Right ventricle myocardium superior (tissue), 1 donor: ENCODE measurements at places on chromosomes 7 and 10. TPM values are rescaled to one million over a fixed set of nuclear protein-coding genes. Genes with fewer than 3 reads are reported as not detected.

MYPN gene
- 92.0 TPM for total RNA-seq

KLF14 gene
- not detected for total RNA-seq

BTBD16 gene
- total RNA-seq: not detected

DMBT1 gene
- not detected for total RNA-seq

TEX47 gene
- total RNA-seq: not detected

PIP gene
- not detected for total RNA-seq

SHLD2 gene
- total RNA-seq: 9.6 TPM

SEMA3C gene
- total RNA-seq: 66.9 TPM

DNAH11 gene
- 0.03 TPM for total RNA-seq

DNA sequence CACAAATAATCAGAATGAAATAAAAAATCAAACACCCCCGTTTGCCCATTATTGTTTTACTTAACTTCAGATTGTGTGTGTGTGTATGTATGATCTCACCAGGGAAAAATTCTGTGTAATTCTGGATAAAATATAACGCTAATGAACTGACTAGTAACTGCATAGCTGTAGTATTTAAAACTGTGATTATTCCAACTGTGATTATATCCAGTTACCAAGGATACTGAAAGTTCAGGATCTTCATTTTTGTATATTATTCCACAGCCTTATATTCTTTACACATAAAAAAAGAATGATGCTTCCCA lies 2.9 kb downstream of the TWIST1 start:
- no peak for DNase-seq

- DNase-seq: peak; percentile 85
Observed at GRCh38 chr10:11164803-11165590, 147.3 kb downstream of the CELF2 start.

- DNase-seq: no peak
Observed at GRCh38 chr7:16261100-16261499, 160.2 kb downstream of the CRPPA start.

- DNase-seq: no peak
Observed at GRCh38 chr7:75869776-75870379, 9.0 kb upstream of the RHBDD2 start.

GRCh38 chr10:59945590-59945989 lies 39.2 kb upstream of the CCDC6 start:
- DNase-seq: no peak

GRCh38 chr10:32263300-32263699 lies 83.7 kb downstream of the EPC1 start:
- DNase-seq: no peak

- no peak for DNase-seq
Observed at GRCh38 chr7:44394112-44394447, 68.7 kb upstream of the CAMK2B start.

- DNase-seq: no peak
Observed at GRCh38 chr7:4074407-4074806, 607.7 kb upstream of the FOXK1 start.

DNA sequence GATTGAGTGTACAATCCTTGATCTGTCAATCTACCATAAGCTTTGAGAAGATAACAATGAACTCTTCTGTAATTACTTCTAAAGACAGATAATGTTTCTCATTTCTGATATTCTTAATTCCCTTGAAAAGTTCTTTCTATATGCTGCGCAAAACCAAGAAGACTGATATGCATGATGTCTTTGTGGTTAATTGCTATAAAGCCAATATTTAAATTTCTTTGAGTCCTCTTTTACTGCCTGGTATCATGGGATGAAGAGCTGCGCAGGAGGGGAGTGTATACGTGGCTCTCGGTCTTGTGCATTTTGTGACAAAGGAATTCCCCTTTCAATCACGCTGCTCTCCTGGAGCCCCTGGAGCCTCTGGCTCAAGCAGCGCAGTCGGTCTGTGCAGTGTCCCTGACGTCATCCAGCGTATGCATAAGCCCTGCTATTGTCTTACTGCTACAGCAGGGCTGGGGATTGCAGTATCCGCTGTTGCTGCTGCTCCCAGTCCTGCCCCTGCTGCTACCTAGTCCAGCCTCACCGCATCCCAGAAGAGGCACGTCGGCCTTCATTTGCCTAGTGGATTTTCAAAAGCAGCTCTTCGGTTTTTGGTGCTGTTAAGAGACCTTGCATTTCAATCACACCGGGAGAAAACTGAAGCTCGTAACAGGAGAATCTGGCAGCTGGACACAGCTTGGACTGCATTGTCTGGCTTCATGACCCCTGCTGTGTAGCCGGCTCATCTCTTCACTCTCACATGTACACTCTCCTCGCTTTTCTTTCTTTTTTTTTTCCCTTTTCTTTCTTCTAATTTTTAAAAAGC lies 66.7 kb downstream of the ST7 start:
- peak; percentile 73 for DNase-seq

DNA sequence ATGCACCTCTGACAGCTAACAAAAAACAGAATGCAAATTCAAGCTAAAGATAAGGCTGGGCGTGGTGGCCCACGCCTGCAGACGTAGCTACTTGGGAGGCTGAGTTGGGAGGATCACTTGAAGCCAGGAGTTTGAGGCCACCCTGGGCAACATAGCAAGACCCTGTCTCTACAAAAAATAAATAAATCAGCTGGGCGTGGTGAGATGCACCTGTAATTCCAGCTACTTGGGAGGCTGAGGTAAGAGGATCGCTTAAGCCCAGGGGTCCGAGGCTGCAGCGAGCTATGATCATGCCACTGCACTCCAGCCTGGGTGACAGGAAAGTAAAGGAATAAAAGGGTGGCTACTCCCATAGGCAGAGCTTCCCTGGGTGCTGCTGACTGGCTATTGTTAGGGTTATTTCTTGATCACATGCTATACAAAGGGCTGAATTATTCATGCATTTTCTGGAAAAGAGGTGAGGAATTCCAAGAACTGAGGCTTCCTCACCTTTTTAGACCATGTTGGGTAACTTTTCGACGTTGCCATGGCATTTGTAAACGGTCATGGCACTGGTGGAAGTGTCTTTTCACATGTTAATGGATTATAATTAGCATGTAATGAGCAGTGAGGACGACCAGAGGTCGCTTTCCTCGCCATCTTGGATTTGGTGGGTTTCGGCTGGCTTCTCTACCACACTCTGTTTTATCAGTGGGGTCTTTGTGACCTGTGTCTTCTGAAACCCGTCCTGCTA lies 6.9 kb upstream of the PSMG3 start:
- DNase-seq: no peak

DNA sequence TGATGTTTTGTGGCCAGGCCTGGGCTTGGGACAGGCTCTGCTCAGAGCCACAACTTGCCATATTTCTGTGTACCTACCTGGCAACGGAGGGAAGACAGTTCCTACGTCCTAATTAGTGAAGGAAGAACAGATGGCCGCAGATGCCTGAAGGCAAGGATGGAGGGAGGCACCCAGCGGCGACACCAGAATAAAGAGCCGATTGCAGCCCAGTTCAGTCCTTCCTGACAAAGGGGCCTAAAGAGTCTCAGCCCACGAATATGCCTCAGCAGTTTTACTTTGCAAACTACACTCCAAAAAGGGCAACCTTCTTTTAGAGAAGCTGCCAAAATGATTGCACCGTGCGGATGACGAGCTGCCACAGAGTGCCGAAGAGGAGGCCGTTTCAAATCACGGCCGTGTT lies 585.8 kb downstream of the GLRX3 start:
- DNase-seq: no peak

- no peak for DNase-seq
Observed at GRCh38 chr10:32332299-32332750, 14.6 kb downstream of the EPC1 start.

GRCh38 chr7:149870274-149870673 lies 3.5 kb upstream of the ATP6V0E2 start:
- no peak for DNase-seq

DNA sequence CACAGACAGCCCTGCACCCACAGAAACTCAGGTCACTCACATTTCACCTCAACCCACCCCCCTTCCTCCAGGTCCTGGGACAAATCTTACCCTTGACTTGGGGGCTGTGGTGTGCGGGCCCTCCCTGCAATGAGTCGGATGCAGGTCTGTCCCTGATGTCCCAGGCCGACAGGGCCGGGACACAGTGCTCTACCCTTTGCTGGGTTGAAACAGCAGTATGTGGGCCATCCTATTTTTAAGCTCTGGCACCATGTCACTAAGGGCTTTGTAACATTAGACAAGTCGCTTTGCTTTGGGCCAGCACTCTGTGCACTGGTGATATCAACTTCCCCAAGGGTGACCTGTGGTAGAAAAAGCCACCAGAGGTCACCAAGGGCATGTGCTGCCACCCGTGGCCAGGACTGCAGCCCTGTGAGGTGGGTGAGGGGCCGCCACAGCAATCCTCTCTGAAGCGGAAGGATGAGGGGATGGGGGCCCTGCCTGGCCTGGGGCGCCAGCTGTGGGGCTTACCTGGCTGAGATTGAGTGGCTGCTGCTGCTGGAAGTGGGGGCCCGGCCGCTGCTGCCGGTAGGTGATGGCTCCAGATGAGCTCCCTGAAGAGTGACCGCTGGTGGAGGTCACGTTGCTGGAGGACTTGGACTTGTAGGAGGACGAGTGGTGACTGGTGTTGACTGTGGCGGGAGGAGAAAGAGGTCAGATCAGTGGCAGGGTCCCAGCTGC lies 51.3 kb downstream of the CLEC2L start:
- DNase-seq: peak; percentile 52

DNA sequence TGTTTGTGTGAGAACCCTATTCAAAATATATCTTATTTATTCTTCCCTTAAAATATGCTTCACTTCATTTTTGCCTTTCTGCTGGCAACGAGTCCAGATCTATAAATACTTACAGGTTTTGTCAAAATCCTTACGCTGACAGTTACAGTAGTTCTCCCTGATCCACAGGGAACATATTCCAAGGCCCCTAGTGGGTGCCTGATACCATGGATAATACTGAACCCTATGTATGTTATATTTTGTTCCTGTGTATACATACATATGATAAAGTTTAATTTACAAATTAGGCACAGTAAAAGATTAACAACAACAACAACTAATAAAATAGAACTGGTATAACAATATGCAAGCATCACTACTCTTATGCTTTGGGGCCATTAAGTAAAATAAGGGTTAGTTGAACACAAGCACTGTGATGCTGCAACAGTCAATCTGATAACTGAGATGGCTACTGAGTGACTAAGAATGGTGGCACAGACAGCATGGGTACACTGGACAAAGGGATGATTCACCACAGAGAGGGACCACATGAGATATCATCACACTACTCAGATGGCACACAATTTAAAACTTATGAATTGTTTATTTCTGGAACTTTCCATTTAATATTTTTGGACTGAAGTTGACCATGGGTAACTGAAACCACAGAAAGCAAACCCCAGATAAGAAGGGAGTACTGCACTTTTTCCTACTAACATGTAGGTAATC lies 29.4 kb upstream of the PCGF5 start:
- no peak for DNase-seq

DNA sequence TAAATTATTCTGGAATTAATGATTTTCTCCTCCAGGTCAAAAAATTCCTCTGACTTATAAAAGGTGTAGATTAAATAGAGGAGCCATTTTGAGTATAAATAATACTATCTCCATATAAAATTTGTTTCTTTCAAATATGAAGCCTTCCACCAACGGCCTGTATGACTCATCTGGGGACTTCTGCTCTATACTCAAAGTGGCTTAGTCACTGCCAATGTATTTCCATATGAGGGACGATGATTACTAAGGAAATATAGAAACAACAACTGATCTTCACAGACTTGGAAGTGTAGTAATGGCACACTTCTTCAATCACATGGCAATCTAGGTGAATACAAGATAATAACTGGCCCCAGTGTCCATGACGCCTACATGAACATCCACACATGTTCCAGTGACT lies 335.6 kb upstream of the HGF start:
- DNase-seq: no peak

DNA sequence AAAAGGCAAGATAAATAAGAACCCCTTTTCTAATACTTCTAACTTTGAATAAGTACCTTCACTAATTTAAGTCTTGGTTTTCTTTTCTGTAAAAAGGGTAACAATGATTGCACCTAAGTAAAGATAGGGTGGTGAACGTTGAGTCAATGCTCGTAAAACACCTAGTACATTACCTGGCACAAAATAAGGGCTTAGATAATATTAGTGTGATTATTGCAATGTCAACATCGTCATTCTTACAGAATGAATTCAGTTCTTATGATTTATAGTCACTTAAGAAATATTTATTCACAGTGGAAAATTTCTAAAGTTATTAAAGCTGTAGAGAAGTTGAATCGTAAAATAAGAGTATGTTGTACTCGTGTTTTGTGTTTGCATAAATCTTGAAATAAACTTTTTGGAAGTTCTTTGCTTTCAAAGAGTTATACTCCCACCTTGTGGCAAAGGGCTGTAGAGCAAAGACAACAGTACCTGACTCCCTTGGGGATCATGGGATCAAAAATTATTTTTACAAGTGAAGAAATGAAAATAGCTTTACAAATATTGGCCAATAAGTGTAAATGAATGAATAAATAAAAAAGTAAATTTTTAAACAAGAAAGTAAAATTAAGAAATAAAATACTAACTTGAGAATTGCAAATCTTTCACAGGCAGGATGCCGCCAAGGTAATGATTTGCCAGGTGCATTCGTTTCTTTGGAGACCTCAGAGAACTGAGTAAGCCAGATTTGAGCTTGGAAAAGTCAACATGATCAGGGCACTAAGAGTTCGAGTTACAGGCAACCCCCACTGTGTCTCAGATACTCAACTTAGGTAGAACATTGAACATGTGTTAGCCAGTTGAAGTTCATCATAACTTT lies 285.8 kb upstream of the CACNA2D1 start:
- DNase-seq: no peak

GRCh38 chr7:5063698-5064097 lies 18.0 kb downstream of the RBAK start:
- no peak for DNase-seq

DNA sequence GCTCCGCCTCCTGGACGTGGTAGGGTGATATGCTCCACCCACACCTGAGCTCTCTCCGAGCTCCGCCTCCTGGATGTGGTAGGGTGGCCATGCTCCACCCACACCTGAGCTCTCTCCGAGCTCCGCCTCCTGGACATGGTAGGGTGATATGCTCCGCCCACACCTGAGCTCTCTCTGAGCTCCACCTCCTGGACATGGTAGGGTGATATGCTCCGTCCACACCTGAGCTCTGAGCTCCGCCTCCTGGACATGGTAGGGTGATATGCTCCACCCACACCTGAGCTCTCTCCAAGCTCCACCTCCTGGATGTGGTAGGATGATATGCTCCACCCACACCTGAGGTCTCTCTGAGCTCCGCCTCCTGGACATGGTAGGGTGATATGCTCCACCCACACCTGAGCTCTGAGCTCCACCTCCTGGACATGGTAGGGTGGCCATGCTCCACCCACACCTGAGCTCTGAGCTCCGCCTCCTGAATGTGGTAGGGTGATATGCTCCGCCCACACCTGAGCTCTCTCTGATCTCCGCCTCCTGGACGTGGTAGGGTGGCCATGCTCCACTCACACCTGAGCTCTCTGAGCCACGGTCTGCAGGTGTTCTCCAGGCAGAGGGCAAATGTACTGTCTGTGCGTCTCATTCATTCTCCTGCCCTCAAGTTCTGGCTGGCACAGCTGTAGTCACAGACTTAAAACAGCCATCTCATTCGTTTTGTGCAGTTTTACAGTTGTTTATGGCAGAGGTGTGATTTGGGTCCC lies 252.4 kb downstream of the DIP2C start:
- no peak for DNase-seq
